ENCODE measurements at places on chromosomes 12 and 14. TPM values are rescaled to one million over a fixed set of nuclear protein-coding genes. Genes with fewer than 3 reads are reported as not detected.

Gene NAA30
- total RNA-seq: 21.4 TPM

Gene PRB2
- not detected for total RNA-seq

Gene POTEG
- not detected for total RNA-seq

DNA sequence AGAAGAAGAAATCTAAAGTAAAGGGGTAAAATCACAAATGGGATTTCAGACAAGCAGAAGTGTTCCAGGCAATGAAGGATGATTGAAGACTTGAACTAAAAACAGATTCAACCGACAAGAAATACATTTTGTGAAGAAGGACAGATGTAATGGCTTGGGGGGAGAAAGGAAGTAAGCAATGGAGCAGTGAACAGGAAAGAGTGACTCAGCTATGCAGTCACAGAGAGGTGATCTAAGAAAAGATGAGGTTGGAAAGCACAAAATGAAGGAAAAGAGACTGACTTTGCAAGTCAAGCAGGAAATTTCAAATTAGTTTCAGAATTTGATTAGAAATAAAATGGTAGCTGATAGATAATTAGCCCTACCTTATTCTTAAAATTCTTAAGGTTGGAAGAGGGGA, 66.5 kb downstream of the PUS7L start:
- peaks cover 2% of the 10 kb centered on the region for H3K4me1 ChIP-seq
- no peaks in the 10 kb centered on the region for H3K36me3 ChIP-seq
- no peaks in the 10 kb centered on the region for H3K27me3 ChIP-seq
- H3K4me3 ChIP-seq: no peak overlapping the region
- no peak overlapping the region for H3K27ac ChIP-seq

GRCh38 chr12:121708313-121709063, 4.1 kb upstream of the TMEM120B start:
- H3K36me3 ChIP-seq: no peaks in the 10 kb centered on the region
- DNase-seq: no peak
- H3K27me3 ChIP-seq: no peaks in the 10 kb centered on the region
- peak overlapping the region; percentile 35 for H3K27ac ChIP-seq
- H3K4me3 ChIP-seq: no peak overlapping the region
- H3K4me1 ChIP-seq: peaks cover 15% of the 10 kb centered on the region

DNA sequence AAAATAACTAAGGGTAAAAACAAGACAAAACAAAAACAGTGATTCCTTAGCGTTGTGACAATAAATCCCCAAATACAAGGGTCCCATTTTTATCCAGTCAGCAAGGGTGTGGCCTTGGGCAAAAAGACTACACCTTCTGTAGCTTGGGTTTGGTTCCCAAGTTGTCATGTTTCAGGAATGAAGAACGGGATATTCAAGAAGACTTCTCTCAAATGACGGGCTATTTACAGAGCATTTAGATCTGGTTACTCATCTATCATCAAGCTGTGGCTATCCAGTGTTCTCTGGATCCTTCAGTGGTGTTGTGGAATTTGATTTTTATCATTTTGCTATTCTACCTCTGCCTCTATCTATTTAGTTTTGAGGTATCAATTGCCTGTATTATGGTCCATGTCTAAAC, 219.7 kb downstream of the SLC25A21 start:
- no peak overlapping the region for H3K4me3 ChIP-seq
- H3K4me1 ChIP-seq: no peaks in the 10 kb centered on the region
- peaks cover 18% of the 10 kb centered on the region for H3K27me3 ChIP-seq
